ENCODE measurements at places on chromosomes 7 and 10.

- no peak for DNase-seq
Observed at GRCh38 chr10:124117511-124117785, 24.1 kb upstream of the CHST15 start.

DNA sequence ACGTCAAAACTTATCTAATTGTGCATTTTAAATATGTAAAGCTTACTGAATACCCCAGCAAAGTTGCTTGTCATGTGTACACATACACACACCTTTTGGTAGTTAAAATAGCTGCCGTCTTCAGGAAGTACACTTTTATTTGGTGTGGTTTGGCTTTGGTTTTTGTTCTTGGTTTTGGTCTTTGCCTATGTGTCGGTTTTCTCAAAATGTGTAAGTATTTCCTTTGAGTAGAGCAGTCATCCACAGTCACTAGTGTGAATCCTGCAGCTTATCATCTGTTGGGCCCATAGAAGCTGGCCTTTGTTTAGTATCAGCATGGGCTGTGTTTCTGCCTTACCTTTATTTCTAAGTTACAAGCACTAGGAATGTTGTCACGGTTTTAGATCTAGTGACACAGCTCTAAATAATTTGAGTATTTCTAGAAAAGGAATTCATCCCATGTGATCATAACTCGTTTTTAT lies 35.3 kb downstream of the NET1 start:
- DNase-seq, result no peak

DNA sequence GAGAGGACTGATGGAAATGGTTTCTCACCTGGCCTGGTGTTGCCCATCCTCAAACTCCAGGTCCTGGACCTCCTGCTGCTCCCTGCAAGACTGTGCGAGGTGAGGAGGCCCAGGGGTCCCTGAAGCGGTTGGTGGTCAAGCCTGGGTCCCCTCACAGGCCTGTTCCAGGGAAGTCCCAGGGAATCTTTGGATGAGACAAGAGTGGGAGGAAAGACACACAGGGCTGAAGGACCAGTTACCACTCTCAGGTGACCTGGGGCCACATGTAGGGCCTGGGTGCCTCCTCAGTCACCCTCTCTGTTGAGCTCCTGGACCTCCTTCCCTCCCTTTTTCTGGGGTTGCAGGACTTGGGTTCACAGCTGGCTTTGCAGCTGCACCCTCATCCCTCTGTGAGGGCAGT lies 42.6 kb upstream of the CXCL12 start:
- no peak for DNase-seq

DNA sequence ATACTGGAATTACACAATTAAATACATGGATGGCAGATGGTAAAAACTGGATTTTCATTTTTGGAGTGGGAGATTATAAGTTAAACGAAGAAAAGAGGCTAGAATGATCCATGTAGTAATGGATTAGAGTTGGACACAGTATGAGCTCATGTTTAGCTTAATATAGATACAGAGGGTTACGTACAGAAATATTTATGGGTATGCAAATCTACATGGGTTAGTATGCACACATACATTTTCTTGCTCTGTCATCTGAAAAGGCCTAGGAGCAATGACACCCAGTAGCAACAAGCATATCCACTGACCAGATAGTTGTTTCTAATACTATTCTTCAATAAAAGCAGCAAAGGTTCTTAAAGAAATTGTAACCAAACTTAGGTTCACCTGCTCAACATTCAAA lies 366.4 kb downstream of the SEMA3D start:
- no peak for DNase-seq

DNA sequence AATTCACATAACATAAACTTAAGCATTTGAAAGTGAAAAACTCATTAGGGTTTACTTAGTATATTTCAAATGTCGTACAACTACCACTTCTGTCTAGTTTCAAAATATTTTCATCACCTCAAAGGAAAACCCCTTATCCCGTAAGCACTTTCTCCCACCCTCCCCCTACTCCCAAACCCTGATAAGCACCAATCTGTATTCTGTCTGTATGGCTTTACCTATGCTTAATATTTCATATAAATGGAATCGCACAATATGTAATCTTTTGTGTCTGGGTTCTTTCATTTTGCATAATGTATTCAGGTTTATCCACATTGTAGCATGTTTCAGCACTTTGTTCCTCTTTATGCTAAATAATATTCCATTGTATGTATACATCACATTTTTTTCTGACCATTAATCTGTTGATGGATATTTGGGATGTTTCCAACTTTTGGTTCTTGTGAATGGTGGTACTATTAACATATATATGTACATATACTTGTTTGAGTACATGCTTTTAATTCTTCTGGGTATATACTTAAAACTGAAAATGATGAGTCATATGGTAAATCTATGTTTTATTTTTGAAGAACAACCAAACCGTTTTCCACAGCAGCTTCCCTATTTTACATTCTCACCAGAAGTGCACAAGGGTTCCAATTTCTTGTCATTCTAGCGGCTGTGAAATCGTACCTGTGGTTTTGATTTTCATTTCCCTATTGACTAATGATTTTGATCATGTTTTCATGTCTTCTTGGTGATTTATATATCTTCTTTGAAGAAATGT lies 6.2 kb upstream of the STARD3NL start:
- no peak for DNase-seq

Data from NCI-H1092 (cell line).